ENCODE measurements at places on chromosomes 12 and 14.

GRCh38 chr12:113298861-113299545 is 35.9 kb downstream of the SLC8B1 start:
- no peak for DNase-seq

GRCh38 chr12:3016191-3016590 is 57.0 kb downstream of the TEAD4 start:
- no peak for DNase-seq

GRCh38 chr14:32190673-32191072 is 11.2 kb upstream of the RNU6-7 start:
- DNase-seq, result no peak

- DNase-seq, result no peak
Measured at GRCh38 chr12:52347551-52348510, 19.4 kb downstream of the KRT85 start.

- no peak for DNase-seq
Measured at GRCh38 chr14:94125659-94126418, 3.6 kb downstream of the IFI27L2 start.

DNA sequence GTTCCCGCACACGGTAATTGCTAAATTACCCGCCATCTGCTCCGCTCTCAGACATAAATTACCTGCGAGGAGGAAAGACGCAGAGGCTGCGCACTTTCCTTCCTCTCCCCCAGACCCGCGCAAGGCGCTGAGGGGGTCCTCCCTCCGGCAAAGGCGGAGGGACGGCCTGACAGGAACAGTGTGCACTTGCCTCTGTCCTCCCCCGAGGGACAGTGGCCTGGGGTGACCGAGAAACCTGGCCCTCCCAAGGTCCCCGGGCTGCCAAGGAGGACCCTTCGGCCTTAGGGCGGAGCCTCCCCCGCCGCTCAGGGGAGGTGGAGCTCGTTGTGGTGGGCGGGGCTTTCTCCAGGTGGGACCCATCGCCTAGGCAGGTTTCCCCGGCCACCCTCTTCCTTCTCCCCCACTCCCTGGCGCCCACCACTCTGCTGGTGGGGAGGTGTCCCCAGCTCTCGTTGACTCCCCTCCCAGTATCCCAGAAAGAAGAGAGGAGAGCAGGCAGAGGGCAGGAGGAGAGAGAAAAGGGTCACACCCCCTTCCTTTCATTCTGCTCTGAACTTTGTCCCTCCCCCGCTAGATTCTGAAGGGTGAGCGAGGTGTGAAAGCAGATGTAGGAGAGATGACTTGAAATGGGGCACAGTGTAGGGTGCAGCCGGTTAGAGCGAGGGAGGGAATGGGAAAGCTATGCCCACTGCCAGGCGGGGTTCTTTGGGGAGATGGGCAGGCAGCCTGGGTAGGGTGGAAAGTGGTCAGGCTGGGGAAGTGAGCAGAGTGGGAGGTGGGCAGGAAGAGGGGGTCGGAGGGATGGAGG is 11.4 kb upstream of the CALCOCO1 start:
- no peak for DNase-seq

DNA sequence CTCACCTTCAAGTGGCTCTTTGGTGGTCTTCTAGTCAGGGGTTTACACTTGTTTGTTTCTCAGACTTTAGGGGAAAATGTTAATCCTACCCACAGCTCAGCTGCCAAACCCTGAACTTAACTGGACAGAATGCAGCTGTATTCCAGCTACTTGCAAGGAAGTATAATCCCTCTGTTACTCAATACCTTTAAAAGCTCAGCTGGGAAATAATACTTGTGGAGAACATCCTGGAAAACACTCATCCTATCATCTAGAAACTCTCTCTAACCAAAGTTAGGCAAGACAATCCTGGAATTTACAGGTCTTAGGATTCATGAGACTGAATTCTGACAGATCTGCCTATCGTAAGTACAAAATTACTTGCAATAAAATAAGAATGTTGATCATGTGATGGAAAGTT is 404.1 kb downstream of the ADAMTS20 start:
- no peak for DNase-seq

DNA sequence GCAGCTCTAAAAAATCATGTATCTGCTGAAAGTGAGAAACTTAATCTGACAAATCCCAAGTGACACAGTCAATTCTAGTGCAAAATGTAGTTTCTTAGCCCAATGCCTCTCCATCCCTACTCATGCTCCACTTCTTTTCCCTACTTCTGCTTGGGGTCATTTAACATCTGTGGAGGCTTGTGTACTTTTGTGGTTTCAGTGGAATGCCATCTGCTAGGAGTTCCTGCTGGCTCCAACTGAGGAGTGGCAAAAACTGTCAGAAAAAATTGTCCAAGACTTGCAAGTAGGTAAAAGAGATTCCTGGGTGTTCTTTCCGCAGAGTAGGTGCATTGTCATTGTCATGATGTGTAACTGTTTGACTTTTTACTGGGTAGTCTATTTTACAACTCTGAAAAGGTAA is 12.5 kb upstream of the AVPR1A start:
- no peak for DNase-seq

DNA sequence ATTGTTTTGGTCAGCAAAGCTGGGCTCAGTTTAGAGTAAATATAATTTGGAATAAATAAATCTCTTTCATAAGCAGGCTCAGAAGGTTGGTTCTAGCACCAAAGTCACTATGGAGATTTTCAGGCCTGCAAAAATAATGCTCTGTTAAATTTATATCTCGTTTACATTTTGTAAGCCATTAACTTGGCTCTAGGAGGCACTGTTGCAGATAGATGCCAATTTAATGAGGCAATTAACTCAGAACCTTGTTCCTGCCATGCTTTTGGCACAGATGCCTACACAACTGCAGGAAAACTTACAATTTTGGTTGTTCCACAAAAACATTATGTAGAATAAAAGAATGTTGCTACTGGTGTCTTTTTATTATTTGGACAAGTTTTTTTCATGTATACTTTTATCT is 428.1 kb downstream of the FLRT2 start:
- no peak for DNase-seq

DNA sequence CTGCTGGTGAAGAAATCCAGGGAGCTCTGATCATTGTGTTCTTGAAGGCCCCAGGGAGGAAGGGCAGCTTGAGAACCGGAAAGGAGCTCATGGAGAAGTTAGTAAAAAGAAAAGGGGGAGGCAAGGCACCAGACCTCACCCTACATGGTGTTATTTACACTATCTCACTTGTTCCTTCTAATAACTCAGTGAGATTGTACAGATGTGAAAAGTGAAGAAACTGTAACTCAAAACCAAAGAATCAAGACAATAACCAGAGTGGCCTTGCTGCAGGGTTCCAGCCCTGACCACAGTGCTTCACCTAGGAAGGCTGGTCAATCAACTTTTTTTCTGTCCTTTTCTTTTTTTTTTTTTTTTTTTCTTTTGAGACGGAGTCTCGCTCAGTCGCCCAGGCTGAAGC is 353.6 kb downstream of the TMTC2 start:
- no peak for DNase-seq

- DNase-seq, result no peak
Measured at GRCh38 chr12:80756875-80757274, 40.2 kb downstream of the MYF5 start.

GRCh38 chr12:75738486-75738885 is 227.1 kb upstream of the KRR1 start:
- no peak for DNase-seq

DNA sequence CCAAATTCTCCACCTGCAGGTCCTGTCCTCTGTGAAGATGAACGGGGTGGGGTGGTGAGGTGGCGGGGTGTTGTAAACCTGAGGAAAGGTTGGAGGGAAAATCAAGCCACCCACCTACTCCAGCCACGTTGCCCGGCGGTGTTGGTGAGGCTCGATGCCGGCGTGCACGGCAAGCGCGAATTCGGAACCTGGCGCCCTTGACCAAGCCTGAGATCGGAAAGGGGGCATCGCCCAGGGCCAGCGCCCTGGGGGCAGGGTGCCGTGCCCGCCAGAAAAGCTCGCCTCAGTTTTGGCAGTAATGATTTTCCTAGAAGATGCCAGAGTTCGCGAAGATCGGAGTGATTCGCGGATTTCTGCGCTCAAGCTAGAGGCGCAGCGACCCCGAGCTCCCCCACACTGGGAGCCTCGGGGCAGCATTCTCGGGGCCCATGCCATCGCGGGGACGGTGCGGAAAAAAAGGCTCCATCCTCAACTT is 817 bp downstream of the STXBP6 start:
- DNase-seq, result no peak

- no peak for DNase-seq
Measured at GRCh38 chr14:22052795-22053194, 379.2 kb upstream of the OR4E1 start.

DNA sequence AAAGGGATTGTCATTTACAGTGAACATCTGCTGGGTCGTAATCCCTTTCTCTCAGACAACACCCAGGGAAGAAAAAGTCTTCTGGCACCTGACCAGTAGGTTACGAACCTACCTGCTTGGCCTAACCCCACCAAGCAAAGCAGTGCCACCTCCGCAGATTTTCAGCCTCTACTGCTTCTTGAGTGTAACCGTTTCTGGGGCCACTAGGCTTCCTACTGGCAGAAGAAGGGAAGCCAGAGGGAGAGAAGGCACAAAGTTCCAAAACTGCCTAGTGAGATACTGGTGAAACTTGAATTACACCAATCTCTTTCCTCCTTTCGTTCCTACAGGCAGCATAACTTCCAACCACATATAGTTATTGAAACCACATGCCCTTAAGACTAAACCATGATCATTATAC is 383.6 kb downstream of the BCAT1 start:
- no peak for DNase-seq

GRCh38 chr14:56603648-56604047 is 24.1 kb downstream of the TMEM260 start:
- no peak for DNase-seq

- no peak for DNase-seq
Measured at GRCh38 chr12:53867216-53868012, 71.2 kb upstream of the HOXC13 start.

DNA sequence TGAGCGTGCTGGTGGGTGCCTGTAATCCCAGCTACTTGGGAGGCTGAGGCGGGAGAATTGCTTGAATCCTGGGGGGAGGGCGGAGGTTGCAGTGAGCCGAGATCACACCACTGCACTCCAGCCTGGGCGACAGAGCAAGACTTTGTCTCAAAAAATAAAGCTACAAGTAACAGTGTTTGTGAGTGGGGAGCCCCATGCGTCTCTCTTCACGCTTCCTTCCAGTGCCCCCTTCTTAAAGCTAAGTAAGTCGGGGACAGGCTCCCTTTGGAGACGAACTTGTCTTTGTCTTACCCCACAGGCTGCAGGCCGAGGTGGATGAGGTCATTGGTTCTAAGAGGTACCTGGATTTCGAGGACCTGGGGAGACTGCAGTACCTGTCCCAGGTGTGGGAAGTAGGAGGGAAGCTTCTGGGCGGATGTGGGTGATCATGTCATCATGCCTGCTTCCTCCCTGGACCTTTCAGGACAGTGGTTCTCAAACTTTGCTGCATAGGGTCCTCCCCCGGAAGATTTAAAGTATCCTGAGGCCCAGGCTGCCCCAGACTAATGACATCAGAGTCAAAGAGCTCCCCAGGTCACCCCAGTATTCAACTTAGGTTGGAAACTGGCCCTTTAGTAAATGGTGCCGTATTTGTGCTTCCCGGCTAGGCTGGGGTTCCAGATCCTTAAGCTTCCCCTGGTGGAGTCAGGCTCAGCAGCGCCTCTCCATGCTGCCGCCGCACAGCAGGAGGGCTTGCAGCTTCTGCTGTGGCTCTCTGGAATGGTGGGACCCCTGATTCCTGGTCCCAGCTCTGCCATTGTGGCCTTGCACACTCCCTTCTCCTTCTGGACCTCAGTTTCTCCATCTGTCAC is 37.1 kb downstream of the CYP46A1 start:
- no peak for DNase-seq

DNA sequence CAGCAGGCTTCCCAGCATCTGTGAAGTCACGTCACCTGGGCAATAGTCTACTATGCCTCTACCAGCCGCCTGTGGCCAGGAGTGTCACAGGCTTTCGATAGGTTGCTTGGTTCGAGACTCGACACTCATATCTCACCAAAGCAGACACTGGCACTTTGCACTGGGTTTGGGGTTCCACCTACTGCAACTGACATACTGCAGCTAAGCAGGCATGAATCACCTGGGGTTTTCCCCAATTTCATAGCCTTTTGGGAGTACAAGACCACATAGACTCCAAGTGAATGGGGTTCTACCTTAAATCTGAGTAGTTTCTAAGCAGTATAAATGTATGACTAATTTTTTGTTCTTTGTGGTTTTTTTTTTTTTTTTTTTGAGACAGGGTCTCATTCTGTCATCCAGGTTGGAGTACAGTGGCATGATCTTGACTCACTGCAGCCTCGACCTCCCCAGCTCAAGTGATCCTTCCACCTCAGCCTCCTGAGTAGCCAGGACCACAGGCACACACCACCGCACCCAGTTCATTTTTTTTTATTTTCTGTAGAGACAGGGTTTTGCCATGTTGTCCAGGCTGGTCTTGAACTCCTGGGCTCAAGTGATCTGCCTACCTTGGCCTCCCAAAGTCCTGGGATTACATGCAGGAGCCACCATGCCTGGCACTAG is 32.1 kb downstream of the DMAC2L start:
- DNase-seq, result no peak

DNA sequence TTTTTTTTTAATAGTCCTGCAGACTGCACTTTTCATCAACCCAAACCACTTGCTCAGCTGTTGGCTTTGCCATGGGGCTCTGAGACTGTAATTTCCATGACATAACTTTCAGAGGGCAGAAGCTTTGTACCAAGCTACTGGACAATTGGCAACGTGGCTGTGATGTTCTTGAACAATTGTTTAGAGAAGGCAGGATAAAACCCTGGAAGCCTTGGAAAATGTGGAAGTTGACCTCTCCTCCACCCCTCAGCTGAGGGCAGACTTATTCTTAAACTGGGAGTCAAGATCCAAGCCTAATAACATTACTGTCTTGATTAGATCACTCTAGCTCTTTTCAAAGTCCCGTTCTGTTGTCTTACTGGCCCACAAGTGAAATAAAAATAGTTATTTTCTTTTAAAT is 2.2 kb downstream of the OR4E1 start:
- no peak for DNase-seq

GRCh38 chr12:47346251-47347019 is 266.7 kb upstream of the AMIGO2 start:
- DNase-seq, result no peak

GRCh38 chr12:122825773-122826724 is 9.2 kb upstream of the HIP1R start:
- DNase-seq, result no peak

- peak; percentile 61 for DNase-seq
Measured at GRCh38 chr14:51780006-51780692, 80.3 kb upstream of the GNG2 start.

DNA sequence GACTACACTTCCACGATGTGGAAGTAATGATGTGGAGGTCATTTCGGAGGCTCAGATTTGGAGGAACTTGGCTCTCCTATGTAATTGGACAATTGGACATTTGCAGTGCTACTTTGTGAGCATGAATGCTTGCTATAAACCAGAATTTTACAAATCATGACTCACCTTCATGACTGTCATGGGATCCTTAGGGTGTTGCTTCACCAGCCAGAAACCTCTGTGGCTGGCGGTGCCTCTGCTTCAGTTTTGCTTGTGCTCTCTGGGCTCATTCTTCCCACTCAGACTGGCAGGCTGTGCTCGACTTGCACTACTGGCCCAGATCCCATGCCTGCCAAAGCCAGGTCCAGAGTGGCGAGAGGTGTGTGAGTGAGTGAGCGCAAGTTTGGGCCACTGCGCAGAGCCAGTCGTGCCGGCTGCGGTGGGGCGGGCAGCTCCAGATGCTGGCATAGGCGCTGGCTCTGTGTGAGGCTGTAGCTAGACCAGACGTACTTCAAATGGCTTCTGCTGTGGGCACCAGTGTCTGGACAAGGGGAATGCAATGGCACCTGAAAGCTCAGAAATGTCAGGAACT is 387.8 kb downstream of the AEBP2 start:
- no peak for DNase-seq

GRCh38 chr14:100070310-100070709 is 5.1 kb downstream of the EVL start:
- peak; percentile 78 for DNase-seq

- DNase-seq, result no peak
Measured at GRCh38 chr14:49945448-49946319, 52.8 kb downstream of the ARF6 start.

Data from central memory CD4-positive, alpha-beta T cell (primary cell).